ENCODE measurements at places on chromosomes 16 and 17.

- peak; percentile 32 for DNase-seq
These were observed 12.9 kb downstream of the P2RX5 start for GRCh38 chr17:3683054-3683511.

GRCh38 chr16:22141767-22142166, 20.5 kb upstream of the SDR42E2 start:
- DNase-seq: no peak

- DNase-seq: no peak
These were observed 69.6 kb upstream of the GSE1 start for GRCh38 chr16:85543536-85543935.

DNA sequence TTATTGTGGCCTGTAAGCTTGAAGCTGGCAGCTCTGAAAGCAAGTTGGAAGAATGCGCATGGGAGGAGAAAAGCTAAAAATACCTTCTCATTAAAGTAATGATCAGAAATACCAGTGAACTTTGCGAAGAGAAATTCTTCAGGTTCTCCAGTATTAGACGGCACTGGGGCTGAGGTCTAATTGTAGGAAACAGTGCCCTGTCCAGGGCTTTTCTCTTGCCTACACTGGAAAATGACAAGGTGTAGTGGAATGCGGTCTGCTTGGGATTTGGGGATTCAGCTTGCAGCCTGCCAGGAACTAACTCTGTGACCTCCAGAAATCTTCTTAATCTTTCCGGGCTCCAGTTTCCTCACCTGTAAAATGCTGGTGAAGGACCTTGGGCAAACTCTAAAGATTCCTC, 53.3 kb upstream of the KCNJ16 start:
- DNase-seq: no peak

DNA sequence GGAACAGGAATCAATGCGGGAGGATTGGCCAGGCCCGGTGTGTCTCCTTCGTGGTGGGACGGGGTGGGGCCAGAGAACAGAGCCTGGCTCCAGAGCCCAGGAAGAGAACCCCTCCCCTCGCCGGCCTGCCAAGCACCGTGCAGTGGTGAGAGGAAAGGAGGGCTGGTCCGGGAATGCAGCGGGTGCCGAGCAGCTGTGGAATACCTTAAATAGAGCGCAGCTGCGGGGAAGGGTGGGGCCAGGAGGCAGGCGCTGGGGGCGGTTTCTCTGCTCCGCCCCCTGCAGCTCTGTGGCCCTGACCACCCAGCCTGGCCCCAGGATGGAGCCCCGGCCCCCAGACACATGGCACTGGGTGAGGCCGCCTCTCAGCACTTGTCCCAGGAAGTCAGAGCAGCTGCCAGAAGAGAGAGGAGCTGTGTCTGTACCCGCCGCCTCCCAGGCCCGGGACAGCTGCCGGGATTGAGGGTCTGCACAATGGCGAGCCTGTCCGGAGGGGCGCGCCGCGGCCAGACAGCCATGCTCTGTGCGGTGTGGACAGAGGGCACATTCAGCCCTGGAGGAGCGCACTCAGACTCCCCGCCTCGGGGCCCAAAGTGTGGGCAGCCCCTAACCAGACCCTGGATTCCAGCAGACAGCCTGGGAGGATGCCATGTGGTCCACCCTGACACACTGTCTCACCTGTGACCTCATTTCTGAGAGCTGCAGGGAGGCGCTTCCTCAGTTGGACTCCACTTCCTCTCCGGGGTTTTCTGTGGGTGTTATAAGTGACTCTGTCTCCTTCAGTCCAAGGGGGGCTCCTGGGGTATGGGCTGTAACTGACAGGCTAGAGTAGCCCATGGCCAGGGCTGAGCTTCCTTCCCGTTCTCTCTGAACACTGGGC, 268.8 kb downstream of the SEC14L1 start:
- no peak for DNase-seq

DNA sequence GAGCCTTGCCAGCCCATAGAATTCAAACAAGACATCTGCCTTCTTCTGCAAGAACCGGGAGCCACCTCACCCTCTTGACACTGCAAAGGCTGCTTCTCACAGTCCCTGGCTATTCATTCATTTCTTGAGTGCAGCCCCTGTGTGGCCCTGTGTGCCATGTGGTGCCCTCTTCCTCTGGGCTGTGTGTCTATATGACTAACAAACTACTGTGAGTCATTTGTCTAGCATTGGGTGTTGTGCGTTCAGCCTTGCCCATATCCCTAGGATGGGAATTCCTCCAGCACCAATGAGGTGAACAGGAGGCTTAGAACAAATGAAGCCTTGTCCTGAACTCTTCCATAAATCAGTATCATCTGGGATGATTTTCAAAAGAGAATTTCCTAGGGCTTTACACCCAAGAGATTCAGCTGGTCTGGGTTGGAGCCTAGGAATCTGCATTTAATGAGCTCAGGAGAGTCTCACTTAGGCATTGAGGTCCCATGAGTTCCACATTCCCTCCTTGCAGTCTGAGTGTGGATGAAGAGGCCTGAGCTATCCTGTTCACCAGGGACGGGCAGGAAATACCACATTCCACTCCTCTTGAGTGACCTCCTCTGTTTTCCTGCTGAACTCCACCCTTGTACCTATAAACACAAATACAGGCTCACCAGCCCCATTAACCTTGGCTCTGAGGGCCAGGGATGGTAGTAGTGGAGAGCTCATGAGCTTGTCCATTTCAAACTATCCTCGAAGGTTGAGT, 308.7 kb upstream of the N4BP1 start:
- DNase-seq: no peak

DNA sequence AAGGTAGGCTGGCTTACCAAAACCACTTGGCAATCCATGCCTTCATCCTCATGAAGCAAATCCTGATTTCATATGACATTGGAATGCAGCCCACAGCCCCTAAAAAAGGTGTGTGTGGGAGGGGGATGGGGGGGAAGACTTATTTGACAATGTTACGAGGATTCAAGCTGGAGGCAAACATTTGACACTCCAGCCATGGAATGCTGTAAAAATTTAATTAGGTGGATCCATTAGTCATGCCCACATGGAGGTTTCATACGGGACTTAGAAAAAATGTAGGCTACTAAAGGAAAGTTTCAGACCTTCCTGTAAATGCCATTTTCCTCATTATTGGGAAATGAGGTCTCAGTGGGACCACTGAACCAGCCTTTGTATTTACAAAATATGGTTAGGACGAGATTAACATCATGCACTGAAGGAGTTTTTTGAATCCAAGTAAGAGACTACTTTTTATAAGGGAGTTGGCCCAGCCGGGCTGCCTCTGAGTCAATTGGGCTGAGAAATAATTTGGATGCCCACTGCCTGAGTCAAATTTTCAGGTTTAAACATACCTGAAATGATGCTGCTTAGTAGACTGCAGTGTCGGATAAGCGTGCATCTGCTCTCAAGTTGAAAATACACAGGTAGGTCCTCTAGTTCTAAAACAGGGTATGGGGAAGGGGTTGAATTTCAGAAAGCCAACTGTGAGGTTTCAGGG, 44.6 kb upstream of the MAF start:
- no peak for DNase-seq

GRCh38 chr17:19017804-19018599, 13.4 kb upstream of the FAM83G start:
- DNase-seq: no peak

DNA sequence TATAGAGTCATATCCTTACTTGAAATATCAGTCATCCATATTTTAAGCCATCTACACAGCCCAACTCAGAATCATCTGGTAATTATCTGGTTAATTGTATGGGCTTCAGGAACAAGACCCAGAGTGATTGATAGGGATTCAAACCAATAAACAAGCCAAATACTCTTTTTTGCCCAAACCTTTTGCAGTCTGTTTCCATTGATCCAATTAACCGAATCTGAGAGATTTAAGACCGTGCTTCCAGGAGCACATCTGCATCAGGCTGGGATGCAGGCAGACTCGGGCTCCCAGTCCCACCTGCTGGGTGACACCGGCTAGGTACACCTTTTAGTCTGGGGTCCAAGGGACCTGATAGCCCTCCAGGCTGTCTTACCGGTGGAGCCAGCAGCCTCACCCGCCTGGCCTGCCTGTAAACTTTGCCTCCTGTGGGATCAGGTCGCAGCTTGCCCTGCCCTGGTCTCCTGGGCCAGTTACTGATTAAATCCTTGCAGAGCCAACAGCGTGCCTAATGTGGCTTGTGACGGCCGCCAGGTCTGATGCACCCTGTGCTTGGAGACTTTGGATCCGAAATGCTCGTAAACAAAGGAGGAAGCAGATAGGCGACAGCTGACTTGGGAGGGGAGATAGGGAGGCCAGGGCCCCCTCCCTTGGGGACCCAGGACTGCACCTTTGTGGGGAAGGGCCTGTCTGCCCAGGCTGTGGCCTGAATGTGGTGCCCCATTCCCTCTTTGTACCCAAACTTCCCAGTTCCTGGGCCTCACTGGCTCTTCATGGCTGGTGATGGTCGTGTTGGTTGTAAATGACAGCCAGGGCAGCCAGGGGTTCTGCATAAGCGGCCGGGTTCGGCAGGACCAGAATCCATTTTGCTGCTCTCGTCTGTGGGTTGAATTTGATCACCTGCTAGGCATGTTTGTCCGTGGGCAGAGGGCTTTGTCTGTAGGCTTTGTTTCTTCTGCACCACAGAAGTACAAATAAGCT, 3.8 kb downstream of the CMIP start:
- DNase-seq: no peak

DNA sequence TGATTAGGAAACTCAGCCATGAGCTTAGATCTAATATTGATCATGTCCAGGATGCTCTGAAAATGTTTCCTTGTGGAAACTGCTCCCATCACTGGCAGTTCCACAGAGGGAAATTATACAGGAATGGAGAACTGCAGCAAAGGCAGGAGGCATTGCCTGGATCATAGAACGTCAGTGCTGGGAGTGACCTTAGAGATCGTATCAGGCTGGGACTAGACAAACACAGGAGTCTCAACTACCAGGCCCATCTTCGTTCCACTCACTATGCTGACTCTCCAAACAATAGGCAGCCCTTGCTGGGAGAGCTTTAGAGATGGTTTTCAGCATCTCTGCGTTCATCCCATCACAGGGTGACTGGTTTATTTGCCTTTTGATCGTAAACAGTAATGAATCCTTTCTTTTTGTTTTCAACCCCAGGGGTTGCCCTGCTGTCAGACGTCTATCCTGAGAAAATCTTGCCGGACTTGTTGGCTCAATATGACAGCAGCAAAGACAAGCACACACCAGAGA, 130.3 kb downstream of the TANGO6 start:
- DNase-seq: no peak

GRCh38 chr16:30005341-30006094, 5.3 kb downstream of the DOC2A start:
- no peak for DNase-seq

- no peak for DNase-seq
These were observed 38.1 kb downstream of the GPT2 start for GRCh38 chr16:46922239-46922638.

DNA sequence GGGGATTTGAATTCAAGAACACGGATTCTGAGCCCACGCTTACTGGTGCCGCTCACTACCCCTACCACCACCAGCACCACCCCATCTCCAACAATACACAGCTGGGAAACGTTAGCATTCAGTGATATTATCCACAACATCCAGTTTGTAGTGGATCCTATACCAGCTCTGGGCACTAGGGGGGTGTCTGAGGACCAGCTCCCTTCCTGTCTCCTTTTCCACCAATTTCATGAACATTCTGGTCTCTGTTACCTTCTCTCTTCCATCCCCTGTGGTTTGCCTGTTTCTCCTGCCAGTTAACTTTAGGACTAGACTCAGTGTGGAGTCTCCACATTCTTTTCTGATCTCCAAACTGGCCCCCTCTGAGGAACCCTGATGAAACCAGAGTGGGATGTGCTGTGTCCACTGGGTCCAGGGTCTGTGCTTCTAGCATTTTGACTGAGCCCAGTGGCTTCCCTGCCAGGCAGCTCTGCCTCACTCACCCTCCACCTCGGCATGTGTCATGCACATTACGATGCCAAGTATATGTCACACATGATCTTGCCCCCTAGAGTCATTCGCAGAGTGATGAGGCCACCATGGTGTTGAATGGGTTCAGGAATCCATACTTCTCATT, 187.0 kb upstream of the CDH13 start:
- no peak for DNase-seq

GRCh38 chr17:17495536-17496188, 533 bp downstream of the RASD1 start:
- DNase-seq: peak; percentile 15

- no peak for DNase-seq
These were observed 44.0 kb downstream of the PLCG2 start for GRCh38 chr16:81823111-81823510.

DNA sequence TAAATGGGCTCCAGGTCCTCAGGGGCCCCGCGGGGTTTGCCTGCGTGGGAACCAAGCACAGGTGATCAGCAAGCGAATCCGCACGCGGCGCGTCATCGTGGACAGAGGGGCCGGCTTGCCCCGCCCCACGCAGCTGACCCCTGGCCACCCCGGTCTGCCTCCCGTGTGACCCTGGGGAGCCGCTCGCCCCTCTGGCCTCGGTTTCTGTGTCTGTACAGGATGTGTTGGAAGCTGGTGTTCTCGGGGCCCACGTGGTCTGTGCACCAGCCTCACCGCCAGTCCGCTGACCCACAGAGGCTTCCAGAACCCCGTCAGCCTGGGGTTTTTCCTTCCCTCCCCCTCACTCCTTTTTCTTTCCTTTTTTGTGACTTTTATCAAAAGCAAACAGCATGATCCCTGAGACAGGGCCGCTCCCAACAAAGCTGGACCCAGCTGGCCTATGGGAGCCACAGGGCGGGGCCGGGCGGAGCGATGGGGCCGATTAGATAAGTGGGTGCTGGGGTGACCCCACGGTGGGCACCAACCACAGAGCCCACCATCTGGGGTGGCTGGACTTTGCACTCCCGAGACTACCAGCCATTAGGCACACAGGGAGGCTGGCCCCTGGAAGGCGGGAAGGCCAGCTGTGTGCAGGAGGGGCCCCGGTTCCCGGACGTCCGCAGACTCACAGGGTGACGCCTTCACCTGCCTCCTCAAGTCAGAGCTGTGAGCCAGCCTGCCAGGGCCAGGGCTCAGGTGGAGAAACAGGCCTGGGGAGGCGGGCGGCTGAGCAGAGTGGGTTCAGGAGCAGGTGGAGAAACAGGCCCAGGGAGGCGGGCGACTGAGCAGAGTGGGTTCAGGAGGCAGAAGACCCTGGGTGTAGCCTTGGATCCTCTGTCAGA, 56.0 kb downstream of the ZFPM1 start:
- DNase-seq: no peak

DNA sequence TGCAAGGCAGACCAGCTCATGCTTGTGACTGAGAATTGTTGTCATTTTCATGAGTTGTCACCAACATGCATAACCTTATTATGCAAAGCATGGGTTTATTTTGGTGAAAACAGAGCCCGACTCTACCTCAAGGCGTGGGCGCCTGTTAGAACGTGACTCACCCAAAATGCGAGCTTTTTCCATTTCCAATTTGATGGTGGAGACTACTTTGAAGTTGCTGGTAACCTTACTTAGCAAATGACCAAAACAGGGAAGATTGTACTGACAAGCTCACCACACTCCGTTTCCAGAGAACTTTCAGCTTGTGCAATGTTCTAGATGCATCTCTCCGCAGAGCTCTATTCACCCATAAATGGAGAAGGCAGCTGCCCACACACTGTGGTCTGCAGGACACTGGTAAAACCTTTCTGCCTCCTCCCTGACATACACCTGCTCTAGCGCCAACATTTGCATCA, 284.5 kb downstream of the MAF start:
- DNase-seq: no peak

GRCh38 chr17:60729854-60730253, 52.2 kb downstream of the BCAS3 start:
- DNase-seq: no peak

- no peak for DNase-seq
These were observed at the start of gene ABCC1 for GRCh38 chr16:15949210-15950160. Gene ABCC1 (plus strand): TSS chr16:15949616. CDS start chr16:15949752, 136 bp downstream.

- DNase-seq: no peak
These were observed 147.9 kb upstream of the NOL11 start for GRCh38 chr17:67569873-67570272.
